ENCODE measurements at places on chromosomes 7 and 10.

- peak; percentile 35 for DNase-seq
These were observed 31.7 kb downstream of the MAGI2 start for GRCh38 chr7:79421751-79422150.

DNA sequence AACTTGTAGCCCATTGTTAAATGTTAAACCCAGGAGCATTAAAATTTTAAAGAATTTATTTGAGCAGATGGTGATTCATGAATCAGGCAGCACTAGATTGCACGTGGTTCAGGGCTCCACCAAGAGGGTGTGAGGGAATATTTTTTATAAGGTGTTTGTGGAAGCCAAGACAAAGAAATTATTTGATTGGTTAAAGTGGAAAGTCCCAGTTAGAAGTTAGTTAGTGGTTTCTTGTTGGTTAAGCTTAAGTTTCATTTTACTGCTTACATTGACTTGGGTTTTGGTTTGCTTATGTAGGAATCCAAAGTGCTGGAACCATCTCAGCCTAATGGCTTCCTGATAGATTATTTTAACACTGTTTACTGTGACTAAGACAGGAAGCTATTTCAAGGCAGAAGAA is 906.2 kb downstream of the LRMDA start:
- no peak for DNase-seq

DNA sequence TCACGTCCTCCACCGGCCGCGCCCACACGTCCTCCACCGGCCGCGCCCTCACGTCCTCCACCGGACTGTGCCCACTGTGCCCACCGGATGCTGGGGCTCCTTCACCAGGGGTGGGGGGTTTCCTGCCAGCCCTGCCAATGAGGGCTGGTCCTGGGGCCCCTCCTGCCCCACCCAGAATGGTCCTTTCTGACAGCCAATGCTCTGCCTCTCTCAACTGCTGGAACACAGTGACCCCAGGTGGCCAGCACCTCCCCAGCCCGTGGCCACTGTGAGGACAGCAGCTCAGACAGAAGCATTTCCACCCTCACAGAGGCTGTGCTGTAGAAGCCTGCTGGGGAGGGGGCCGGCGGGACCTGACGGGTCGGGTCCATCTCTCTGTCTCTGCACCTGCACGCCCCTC is 90.1 kb upstream of the DNAAF5 start:
- DNase-seq, result no peak

- DNase-seq, result peak; percentile 27
These were observed 113.2 kb downstream of the GRID1 start for GRCh38 chr10:86253091-86254072.

GRCh38 chr7:101913851-101914250 is 96.4 kb downstream of the CUX1 start:
- DNase-seq, result no peak

DNA sequence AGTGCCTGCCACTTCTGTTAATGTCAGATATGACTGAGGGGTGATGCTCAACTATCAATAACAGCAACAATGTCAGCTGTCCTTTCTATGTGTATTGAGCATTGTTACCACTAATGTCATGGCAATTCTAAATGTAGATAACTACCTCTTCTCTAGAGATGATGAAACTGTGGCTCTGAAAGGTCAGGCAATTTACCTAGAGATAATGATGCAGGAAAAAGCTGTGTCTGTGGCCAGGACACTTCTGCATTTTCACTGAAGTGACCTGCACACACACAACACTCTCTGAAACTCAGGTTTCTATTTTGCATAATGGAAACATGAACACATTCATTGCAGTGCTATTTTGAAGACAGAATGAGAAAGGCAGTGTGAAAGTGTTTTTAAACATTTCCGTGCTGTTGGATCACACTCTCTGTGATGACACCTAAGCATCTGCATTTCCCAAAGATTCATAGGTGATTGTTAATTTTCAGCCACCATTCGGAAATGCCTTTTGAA is 148.2 kb downstream of the KCND2 start:
- no peak for DNase-seq

DNA sequence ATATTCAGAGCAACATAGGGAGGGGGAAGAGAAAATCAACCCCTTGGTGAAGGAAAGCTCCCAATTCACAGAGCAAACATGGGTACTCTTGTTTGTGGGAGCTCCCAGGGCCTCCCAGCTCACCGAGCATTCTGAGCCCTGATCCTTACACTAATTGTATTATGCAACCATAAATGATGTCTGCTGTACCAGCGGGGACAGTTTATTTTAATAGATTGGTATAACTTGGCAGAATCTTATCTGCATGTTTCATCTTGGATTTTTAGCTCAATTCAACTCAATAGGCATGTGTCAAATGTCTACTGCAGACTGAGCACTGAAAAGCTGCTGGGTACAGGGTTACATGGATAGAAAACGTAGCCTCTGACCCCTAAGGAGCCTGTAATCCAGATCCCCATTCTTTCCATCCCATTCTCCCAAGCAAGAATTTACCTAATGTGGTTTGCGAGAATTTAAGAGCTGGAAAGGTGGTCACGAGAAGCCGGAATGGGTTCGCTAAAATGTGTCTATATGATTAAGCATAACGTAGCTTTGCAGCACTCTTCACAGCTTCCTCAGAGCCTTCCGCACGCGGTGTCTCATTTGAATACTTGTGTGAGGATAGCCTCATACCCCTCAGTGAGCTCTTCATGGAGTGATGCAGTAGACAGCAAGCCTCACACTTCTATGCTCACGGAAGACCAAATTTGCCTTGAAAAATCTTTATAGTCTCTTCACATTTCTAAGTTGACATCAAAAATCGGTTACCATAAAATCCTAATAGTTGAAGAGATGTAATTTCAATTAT is 18.3 kb downstream of the EGFR start:
- DNase-seq, result no peak

- no peak for DNase-seq
These were observed 116.2 kb upstream of the LAMB4 start for GRCh38 chr7:108246227-108246837.

DNA sequence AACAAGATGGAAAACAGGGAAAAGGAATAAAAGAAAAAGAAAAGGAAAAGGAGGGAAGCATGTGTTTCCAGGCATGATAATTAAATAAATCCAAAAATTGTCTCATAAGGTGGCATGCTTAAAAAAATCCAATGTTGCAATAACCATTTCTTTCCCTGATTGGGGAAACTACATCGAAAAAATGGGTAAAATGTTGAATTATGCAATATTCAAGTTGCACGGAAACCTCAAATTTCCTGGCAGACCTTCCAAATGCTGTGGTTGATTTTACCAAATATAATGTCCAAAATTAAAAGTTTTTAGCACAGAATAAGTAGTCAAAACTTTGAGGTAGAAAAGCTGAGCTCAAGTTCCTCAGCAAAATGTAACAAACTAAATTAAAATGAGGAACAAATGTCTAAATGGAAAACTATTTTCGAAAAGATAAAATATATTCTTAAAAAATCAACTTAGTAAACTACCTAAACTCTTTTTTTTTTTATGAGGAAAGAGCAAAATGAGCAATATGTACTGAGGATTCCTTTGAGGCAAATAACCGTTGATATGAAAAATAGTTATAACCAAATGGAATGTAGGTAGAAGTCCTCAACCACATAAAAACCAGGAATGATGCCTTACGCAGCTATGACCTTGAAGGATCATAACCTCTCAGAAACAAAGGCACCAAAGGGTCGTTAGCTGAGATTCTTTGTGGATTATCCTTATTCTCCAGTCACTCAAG is 52.6 kb downstream of the MACC1 start:
- no peak for DNase-seq

GRCh38 chr7:76125560-76125959 is 76.1 kb upstream of the SRRM3 start:
- DNase-seq, result no peak

DNA sequence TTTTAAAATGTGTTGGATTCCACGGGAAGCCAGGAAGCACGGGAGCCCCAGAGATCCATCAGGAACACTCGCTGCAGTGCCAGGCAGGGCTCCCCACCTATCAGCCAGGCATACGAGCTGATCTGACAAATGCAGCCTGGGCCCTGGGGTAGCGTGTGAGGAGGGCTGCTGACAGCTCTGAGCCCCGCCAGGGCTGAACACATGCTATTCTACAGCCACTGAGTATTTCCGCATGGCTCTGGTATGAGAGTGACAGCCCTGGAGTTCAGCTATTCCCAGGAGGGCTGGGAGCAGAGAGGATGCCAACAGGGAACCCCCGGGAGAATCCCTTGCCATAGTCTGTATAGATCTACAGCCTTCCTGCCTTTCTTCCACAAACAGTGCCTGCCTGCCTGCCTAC is 237.3 kb upstream of the ZMIZ1 start:
- DNase-seq, result no peak

- DNase-seq, result no peak
These were observed 28.5 kb upstream of the CSGALNACT2 start for GRCh38 chr10:43109671-43110249.

DNA sequence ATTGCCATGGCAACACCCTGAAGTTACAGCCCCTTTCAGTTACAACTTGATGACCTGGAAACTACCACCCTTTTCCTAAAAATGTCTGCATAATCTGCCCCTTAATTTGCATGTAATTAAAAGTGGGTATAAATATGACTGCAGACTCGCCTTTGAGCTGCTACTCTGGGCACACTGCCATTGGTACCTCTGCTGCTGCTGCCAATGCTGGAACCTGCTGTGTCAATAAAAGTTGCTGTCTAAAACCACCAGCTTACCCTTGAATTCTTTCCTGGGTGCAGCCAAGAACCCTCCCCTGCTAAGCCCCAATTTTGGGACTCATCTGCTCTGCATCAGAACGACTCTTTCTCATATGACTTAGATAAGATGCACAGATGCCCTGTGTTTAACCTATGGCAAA is 10.2 kb upstream of the FRA10AC1 start:
- DNase-seq, result no peak

DNA sequence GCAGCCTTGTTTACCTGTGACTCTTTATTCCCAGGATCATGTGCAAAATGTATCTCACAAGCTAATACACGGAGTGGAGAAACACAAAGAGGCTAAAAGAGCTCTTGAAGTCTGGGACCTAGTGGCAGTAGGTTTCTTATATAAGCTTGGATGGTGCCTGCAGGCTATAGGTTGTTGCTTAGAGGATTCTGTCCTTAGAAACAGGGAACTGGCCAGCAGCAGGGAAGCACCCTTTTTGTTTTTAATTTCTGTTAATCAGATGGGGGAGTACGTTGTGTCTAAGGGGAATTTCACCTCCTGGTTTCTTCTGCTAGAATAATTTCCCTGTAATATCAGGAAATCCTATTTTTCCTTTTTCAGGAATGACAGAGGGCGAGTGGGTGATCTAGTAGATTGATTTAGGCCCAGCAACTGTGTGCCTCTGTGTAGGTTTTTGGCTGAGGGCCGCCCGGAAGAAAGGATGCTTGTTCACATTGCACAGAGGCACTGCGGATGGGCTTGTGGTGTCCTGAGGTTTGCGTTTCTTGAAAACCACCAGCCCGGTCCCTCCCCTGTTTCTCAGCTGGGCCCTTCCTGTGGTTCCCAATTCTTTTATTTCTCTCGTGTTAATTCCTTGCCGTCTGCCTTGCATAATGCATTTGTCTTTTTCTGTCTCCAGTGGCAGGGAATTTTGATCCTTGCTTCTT is 158.0 kb downstream of the CAMK1D start:
- peak; percentile 6 for DNase-seq

- DNase-seq, result peak; percentile 31
These were observed 162.2 kb downstream of the SH3PXD2A start for GRCh38 chr10:103692952-103693811.

- DNase-seq, result no peak
These were observed 675.6 kb upstream of the POT1 start for GRCh38 chr7:125605241-125605640.

- DNase-seq, result no peak
These were observed 173.9 kb downstream of the RNLS start for GRCh38 chr10:88409236-88409635.

GRCh38 chr7:44534087-44534486 is 7.0 kb downstream of the NPC1L1 start:
- no peak for DNase-seq

- DNase-seq, result no peak
These were observed 23.3 kb downstream of the CD36 start for GRCh38 chr7:80661729-80662128.

- DNase-seq, result no peak
These were observed 232.8 kb downstream of the KCNMA1 start for GRCh38 chr10:77404810-77405209.

DNA sequence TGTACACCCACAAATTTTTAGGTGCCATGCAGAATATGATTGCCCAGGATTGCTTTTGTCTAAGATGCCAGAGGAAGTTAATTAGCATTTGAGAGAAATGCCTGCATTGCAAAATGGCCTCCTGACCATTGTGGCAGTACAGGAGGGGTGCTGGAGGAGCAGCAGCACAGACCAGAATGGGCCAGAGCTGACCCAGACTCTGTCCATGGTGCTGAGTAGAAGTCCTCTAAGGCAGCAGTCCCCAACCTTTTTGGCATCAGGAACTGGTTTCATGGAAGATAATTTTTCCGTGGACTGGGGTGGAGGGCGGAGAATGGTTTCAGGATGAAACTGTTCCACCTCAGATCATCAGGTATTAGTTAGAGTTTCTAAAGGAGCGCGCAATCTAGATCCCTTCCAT is 217.8 kb upstream of the AGK start:
- no peak for DNase-seq

GRCh38 chr10:22372917-22373316 is 27.6 kb downstream of the SPAG6 start:
- DNase-seq, result no peak

DNA sequence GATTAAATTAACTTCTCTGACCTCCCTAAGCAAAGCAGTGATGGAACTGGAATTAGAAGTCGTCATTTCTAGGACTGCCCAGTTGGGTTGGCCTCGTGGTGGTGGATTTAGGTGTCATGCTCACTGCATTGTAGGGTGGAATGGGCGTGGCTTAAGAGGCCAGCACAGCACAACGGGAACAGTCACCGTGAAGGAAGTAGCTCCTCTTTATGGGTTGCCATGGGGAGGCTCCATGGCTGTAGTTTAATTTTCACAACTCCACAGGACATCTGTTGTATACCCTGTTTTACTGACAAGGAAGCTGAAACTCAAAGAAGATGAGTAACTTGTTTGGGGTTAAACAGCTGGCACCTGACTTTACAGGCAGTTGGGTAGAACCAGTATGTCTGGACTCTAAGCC is 208.3 kb downstream of the CELF2 start:
- no peak for DNase-seq

DNA sequence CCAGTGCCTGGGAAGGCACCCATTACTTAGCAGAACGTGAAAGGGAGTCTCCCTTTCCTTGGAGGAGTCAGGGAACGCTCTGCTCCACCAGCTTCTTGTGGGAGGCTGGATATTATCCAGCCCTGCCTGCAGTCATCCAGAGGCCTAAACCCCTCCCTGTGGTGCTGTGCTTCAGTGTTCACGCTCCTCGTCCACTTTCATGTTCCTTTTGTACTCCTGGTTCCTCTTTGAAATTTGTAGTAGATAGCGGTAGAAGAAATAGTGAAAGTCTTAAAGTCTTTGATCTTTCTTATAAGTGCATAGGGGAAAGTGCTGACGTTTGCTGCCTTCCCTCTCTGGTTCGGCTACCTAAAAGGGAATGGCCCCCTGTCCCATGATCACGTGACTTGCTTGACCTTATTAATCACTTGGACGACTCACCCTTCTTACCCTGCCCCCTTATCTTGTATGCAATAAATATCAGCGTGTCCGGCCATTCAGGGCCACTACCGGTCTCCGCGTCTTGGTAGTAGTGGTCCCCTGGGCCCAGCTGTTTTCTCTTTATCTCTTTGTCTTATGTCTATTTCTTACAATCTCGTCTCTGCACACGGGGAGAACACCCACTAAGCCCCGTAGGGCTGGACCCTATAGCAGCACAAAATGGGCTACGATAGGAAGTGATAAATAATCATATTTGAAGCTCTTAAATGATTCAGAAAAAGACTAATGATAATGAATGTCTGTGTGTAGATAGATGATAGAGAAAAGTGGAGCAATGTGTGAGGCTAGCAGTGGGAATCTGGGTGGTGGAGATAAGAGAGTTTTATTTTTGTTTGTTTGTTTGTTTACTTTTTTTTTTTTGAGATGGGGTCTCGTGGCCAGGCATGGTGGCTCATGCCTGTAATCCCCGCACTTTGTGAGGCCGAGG is 5.8 kb upstream of the ESYT2 start:
- no peak for DNase-seq
